ENCODE measurements at places on chromosomes 7 and 10. TPM values are rescaled to one million over a fixed set of nuclear protein-coding genes. Genes with fewer than 3 reads are reported as not detected.

DNA sequence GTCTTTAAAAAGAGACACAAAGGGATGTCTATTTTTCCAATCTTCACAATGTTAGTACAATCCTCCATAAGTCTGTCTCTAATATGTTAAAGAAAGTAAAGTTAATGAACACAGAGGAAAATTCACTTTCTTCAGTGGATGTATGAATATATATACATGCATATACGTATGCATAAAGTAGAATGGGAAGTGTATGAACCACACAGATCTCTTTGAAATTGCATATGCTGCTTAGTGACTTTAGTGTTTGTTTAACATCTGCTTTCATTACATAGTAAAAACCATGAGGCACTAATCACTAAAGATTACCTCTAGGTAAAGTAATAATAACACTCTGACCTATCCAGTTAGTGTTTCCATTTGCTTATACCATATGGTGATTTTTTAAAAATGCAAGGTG lies 451.2 kb downstream of the SEMA3D start:
- no peak for DNase-seq

DNA sequence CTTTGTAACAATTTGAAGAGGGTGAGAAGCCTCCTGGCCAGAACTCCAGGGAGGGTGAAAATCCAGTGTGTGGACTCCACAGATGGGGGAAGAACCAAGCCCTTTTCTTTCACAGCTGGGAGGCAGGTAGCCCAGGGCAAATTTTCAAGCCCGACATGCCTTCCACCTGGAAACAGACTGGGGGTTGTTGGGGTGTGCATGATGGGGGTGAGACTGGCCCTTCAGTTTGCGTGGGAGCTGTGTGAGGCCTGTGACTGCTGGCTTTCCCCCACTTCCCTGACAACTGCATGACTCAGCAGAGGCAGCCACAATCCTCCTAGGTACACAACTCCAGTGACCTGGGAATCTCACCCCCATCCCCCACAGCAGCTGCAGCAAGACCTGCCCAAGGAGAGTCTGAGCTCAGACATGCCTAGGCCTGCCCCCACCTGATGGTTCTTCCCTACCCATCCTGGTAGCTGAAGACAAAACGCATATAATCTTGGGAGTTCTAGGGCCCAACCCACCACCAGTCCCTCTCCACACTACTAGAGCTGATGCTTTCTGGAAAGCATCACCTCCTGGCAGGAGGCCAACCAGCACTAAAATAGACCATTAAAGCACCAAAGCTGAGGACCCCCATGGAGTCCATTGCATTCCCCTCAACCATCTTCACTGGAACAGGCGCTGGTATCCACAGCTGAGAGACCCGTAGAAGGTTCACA lies 445.4 kb downstream of the TFEC start:
- no peak for DNase-seq

GRCh38 chr7:133753513-133753912 lies 373.6 kb upstream of the LRGUK start:
- no peak for DNase-seq

DNA sequence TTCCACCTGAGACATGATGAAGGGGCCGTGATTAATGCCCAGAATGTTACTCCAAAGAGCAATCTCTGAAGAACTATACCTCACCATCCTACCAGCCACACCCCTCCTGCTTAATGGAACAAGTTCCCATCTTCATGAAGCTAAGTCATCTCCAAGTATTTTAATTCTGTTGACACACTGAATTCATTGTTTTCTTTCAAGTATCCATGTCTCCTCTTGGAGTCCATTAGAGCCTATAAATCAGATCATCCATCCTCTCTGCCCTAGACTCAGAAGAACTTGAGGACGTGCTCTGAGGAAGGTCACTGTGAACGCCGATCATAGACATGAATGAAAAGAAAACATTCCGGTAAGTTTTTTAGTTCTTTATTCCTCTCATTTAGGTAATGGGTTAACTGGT lies 126.8 kb downstream of the RSU1 start:
- no peak for DNase-seq

- DNase-seq: no peak
Observed at GRCh38 chr10:79137826-79138225, 69.1 kb downstream of the ZMIZ1 start.

- DNase-seq: peak; percentile 88
Observed at GRCh38 chr10:11292576-11293302, 275.1 kb downstream of the CELF2 start.

GRCh38 chr10:133400624-133401424 lies 6.9 kb downstream of the MTG1 start:
- DNase-seq: no peak

DNA sequence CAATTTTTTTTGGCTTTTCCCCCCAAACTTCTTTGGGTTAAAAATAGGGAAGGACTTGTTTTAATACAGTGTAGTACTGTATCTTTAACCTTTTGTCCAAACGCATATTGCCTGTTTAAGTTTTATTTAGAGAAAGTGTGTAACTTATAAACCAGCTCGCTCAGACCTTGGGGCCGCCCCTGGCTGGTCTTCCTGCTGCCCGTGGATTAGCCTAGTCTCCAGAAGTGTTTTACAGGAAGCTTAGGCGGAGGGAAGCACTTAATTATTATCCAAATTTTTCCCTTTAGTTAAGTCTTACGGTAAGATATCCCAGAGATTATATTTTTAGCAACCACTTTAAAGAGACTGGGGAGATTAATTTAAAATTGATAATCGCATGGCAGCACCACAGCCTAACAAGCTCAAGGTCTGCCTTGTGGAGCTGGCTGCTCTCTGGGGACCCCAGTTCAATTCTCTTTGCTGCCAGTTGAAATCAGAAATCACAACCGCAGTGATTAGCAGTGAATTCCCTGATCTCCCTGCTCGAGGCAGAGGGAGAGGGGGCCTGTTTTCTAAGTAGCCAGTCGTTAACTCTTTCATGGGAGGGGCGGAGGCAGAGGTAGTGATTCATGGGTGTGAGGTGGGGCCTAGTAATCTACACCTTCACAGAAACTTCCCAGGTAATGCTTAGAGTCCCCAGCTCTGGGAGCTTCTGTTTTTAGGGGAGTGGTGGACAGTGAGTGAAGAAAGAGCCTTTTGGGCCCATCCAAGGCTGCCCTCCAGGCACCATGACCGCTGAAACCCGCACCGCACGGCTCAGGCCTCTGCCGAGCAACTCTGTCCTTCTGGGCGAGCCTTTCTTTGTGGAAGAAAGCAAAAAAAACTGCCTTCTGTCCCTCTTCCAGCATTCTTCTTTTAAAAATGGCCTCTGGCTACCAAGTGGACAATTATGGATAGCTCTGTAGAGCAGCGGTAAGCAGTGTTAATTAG lies 548.7 kb upstream of the GALNT17 start:
- DNase-seq: no peak

CPXM2 gene
- 18.9 TPM for total RNA-seq

FAM180A gene
- total RNA-seq: 7.1 TPM

NPFFR1 gene
- not detected for total RNA-seq
